ENCODE measurements at places on chromosomes 3 and 15.

DNA sequence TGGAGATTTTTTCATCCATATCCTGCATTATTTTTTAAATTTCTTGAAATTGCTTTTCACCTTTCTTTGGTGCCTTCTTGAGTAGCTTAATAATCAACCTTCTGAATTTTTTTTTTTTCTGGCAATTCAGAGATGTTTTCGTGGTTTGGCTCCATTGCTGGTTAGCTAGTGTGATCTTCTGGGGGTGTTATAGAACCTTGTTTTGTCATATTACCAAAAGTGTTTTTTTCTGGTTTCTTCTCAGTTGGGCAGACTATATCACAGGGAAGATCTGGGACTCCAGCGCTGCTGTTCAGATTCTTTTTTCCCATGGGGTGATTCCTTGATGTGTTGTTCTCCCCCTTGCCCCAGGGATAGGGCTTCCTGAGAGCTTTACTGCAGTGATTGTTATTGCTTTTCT lies 23.8 kb upstream of the TIGIT start:
- no peak for DNase-seq

GRCh38 chr15:22226034-22226790 lies 145.9 kb downstream of the OR4M2 start:
- DNase-seq: no peak

DNA sequence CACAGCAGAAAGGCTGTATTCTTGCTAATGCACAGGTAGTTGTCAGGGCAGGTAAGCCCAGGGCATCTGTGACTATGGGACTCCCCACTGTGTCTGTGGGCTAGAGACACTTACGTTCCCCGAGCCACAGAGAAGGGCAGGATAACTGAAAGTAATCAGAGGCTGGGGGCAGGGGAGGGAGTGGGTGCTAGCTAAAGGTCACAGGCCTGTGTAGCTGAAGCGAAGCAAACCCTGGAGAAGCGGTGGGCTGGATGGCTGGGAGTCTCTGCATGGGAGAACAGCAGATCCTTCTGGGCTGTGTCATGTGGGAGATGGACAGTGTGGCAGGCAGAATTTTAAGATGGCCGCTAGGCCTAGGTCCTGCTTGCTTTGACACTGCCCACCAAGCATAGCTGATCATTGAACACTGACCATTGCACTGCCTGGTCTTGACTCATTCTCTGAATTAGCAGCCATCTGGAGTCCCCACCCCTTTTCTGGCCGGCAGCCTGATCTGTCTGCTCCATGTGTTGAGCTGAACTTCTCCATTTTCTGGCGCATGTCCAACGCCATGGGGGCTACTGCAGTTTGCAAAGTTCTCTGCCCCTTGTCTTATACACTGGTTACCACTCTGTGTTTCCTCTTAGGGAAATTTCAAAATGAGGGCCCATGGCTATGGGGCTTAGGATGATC lies 110.0 kb downstream of the DGKG start:
- DNase-seq: no peak

DNA sequence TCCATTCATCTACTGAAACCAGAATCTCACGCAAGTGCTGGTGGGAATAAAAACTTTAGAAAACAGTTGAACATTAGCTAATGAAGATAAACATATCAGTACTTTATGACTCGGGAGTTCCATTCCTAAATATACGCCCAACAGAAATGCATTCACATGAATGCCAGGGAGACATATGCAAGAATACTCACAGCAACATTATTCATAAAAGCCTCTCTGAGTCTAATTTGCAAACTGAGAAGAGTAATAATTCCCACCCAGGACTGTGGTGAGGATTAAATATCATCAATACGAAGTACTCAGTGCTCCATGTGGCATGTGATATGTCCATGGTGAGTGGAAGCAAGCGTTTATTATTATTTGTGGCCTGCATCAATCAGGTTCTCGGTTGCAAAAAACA lies 65.6 kb upstream of the OXTR start:
- DNase-seq: no peak

- no peak for DNase-seq
These were observed 495.5 kb downstream of the NLGN1 start for GRCh38 chr3:173893066-173893465.

DNA sequence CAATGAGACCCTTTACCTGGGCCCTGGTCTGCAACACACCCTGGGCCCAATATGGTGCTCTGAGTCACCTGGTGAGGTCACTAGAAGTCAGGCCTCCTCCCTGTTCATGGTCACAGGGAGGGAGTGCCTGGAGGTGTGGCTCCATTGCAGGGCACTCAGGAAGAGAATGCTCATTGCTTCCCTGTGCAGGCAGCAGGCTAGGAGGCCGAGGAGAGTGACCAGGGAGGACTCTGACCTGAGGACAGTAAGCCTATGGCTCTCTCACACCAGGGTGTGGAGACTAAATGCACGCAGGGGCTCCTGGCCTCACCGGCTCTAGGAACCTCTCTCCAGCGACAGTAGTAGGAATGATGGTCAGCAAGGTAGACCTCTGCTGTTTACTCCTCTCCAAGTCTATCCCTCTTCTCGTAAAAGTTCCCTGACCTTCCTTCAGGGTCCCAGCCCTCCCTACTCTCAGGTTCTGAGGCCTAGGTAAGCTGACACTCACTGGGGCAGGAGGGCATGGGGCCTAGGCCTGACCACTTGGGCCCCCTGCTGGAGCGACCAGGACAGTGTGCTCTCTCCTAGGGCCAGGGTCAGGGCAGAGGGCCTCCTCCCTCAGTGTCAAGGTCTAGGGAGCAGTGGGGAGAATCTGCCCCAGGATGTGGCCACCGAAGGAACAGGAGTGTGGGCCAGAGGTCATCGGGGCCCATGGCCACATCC lies 9.6 kb upstream of the SLCO2A1 start:
- no peak for DNase-seq

DNA sequence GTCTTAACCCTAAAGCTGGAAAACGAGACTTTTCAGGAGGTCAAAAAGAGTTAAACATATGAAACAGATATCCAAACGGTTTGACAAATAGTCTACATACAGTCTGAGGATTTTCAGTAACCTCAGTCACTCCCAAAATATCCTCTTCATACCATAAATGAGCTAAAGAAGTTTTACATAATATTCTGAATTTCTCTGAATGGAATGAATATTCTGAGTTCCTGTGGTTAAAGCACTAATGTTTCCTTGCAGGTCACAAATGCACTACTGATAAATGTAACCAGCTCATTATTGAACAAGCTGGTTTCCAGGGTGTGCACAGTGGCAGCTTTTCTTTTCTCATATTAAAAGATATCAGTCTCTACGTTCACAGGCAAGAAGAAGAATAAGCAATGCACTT lies 137.4 kb upstream of the POU1F1 start:
- DNase-seq: no peak

DNA sequence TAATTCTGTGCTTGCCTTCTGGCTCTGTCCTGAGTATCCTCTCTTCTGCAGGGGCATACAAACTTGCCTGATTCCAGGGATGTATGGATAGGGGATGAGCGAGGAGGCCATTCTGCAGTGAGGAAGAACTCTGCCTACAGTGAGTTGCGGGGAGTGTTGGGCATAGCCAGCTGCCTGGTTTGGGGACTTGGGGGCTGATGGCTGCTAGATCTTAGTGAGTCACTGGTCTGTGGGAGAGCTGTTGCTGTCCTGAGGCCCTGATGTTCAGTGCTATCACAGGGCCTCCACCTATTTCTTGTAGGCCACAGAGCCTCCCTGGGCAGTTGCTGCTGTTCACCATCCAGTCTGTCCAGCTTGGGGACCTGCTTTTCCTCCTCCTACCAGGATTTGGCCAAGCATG lies 20.3 kb downstream of the CDAN1 start:
- no peak for DNase-seq

- DNase-seq: no peak
These were observed 4.5 kb downstream of the AMIGO3 start for GRCh38 chr3:49714728-49715550.

GRCh38 chr3:82957696-82958095 lies 1196.3 kb upstream of the GBE1 start:
- DNase-seq: no peak

- DNase-seq: no peak
These were observed 19.4 kb upstream of the SEMA4B start for GRCh38 chr15:90181776-90182175.

DNA sequence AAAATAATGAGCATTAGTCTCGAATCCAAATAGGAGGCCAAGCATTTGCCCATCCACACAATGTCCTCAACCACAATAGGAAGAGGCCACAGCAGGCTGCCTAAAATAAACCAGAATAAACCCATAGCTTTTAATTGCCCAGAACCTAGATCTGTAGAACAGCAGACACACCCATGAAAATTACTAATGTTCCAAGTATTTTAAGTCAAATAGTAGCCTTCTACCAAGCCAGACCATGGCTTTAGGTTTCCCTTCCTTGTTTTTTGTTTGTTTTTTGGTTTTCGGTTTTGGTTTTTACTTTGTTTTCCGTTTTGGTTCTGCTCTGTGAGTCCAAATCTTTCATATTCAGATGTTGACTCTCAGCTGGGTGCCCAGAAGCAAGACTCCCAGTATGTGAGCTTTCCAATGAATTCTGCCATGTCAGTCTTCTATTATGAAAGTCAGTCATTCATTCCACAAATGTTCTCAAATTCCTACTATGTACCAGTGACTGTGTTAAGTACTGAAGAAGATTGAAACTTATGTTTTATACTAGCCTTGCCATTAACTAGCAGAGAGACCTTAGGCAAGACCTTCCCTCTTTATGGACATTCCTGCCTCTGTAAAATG lies 57.8 kb upstream of the BOC start:
- DNase-seq: no peak

- no peak for DNase-seq
These were observed 39.6 kb downstream of the SCAP start for GRCh38 chr3:47436180-47436579.

DNA sequence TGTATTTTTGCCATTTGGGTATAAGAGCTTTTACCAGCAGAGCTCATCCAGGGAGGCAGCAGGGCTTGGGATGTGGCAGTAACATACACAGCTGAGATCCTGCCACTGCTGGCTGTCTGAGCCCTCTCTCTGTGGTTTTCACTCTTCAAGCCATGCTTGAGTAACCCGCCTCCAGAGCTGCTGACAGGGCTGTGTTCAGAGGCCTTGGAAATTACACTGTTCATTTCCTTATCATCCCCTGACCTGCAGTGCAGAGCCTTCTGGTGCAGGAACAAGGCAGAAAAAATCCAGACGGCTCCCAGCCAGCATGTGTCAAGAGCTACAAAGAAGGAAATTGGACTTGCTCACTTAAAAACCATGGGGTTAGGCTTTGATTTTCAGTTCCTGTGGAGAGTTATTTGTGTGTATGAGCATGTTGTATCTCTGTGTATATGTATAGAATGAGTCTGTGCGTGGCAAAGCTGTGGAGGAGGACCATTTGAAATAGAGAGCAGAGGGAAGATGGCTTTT lies 47.0 kb downstream of the ZNF609 start:
- DNase-seq: no peak

DNA sequence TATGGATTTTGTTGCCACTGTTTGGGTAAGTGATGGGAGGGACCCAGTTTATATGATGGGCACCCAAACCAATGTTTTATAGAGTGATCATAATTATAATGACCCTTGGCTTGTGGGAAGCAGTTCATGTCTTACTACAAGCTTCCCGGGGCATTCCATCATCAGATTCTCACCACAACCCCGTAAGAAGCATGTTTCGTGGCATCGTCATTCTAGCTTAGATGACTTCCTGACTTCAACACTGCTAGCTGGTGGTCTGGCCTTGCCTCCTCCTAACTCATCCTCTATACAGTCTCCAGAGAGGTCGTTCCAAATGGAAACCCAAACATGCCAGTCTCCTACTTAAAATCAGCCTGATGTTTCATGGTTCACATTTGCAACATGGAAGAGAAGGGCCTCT lies 226.9 kb downstream of the ADAMTS9 start:
- no peak for DNase-seq

DNA sequence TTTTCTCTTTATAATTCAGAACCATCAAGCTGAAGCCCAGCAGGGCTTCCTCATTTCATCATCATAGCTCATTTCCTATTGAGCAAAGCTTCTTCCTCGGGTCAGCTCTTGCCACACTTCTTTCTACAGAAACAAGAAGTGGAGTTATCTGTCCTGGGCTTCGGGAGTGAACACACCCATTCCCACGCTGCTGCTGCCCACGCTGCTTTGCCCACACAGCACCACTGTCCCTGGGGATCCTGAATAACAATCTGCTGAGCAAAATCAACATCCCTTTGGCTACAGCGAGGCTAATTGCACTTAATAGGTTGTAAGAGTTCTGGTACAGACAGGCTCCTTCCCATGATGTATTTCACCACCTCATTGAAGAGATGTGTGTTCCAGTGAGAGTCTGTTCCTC lies 23.7 kb downstream of the CEP19 start:
- peak; percentile 66 for DNase-seq

DNA sequence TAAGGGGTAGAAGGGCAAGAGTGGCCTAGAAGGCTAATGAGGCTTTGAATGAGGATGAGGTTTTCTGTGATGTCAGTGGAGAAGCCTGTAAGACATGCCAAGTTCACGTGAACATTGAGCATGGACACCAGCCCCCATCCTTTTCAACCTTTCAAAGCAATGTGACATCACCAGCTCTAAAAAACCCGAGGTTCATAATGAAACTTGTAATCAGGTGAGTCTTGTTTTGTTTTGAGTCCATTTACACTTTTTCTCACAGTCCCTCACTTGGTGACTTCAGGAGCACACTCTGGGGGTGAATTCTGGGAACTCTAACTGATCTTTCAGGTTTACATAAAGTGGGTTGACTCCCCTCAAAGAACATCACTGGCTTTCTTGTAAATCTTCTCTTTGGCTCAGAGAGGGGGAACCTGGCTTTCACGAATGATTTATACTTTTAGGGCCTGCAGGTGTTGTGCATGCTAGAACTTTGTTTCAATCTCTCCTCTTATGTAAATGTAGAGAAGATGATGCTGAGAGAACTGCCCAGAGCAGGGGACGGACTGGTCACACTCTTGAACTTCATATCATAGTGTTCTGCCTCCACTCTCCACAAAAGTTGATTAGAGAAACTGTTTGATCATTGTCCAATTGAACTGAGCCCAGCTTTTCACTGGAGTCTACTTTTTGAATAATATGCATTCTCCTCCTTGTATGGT lies 224.7 kb upstream of the SATB1 start:
- DNase-seq: no peak

DNA sequence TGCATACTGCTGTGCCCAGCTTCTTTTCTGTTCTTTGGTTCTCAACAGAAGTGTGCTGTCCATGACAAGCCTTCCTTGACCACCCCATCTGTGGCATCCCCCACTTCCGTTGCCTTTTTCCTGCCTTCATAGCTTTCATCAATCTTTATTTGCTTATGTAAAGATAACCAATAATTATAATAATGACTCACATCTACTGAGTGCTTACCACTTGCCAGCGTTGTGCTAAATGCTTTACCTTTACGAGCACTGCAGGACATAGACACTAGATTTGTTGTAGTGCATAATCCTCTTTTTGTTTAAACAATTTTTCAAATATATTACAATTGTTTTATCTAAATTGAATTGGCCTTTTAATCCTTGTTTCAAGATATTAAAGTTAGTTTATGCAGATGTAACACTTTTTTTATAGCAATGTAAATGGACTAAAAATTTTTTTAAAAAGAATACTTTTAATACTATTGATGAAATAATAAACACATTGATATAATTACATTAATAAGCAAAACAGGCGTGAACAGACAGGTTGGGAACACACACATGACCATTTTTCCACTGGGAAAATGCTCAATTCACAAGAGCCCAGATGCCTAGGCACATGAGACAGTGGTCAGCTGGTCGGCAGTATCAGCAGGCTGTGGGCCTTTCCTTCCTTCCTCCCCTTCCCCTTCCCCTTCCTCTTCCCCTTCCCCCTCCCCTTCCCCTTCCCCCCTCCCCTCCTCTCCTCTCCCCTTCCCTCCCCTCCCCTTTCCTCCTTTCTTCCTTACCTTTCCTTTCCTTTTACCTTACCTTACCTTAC lies 42.5 kb downstream of the TRAK1 start:
- DNase-seq: no peak

- no peak for DNase-seq
These were observed 317.3 kb upstream of the CFAP20DC start for GRCh38 chr3:59367150-59367549.
